ENCODE measurements at places on chromosomes 3 and 15.

GRCh38 chr3:161890147-161890625, 393.6 kb downstream of the OTOL1 start:
- DNase-seq: peak; percentile 76

GRCh38 chr3:144426967-144427366, 455.3 kb downstream of the DIPK2A start:
- DNase-seq: no peak

- no peak for DNase-seq
These were observed 39.9 kb upstream of the TBL1XR1 start for GRCh38 chr3:177237206-177237605.

GRCh38 chr3:60809857-60810610, 441.2 kb downstream of the FHIT start:
- DNase-seq: no peak

DNA sequence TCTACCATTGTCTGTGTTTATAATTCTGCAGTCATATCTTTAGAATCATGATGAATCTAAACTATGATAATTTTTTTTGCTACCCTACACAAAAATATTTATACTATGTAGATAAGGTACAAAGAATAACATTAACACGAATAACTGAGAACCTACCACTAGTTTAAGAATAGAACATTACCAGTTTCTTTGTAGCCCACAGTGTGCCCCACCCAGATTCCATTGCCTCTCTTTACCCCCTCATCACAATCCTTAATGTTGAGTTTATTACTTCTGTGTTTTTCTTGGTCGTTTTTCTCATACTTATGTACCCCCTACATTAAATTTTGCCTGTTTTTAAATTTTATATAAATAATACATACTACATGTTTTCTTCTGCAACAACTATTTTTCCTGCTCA, 140.5 kb downstream of the BBX start:
- no peak for DNase-seq

DNA sequence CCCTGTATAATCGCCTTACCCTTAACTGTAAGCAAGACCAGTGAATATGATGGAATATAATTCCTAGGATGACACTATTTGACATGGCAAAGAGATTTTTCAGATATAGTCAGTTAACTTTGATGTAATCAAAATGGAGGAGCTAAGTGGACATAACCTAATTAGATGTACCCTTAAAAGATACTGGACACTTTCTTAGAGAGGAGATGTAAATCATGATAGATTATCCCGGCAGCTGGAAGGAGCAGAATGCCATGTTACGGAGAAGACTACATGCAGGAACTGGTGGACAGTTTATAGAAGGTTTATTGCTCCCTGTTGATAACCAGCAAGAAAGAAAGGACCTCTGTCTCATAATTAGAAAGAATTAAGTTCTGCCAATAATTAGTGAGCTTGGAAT, 1142.9 kb downstream of the SI start:
- DNase-seq: no peak

DNA sequence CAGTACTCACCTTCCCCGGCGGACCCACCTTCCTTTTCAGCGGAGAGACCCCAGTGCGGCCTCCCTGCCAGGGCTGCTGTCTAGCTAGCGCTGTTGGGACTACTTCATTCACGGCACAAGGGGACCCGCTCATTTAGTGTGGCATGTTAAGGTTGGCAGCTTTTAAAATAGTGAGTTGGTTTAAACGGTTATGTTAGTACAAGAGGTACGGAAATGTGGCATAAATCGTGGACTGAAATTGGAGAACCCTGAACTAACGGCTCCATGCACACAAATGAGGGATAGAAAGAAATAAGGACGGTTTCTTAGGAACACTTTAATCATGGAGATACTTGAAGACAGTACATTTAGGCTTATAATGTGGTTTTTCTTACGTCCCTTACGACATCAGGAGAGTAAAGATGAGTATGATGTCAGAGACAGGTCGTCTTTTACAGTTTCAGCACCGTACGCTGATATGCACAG, 752 bp downstream of the CEP63 start:
- no peak for DNase-seq

DNA sequence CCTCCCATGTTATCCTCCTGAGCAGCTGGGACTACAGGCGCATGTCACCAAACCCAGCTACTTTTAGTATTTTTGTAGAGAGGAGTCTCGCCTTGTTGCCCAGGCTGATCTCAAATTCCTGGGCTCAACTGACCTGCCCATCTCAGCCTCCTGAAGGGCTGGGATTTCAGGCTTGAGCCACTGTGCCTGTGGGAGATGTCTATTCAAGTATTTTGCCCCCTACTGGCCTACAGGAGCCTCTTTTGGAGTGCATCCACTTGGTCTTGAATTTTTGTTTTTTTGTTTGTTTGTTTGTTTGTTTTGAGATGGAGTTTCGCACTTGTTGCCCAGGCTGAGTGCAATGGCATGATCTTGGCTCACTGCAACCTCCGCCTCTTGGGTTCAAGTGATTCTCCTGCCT, 3.2 kb upstream of the DHX30 start:
- no peak for DNase-seq

- DNase-seq: no peak
These were observed 338.4 kb downstream of the SATB1 start for GRCh38 chr3:18086760-18087159.

DNA sequence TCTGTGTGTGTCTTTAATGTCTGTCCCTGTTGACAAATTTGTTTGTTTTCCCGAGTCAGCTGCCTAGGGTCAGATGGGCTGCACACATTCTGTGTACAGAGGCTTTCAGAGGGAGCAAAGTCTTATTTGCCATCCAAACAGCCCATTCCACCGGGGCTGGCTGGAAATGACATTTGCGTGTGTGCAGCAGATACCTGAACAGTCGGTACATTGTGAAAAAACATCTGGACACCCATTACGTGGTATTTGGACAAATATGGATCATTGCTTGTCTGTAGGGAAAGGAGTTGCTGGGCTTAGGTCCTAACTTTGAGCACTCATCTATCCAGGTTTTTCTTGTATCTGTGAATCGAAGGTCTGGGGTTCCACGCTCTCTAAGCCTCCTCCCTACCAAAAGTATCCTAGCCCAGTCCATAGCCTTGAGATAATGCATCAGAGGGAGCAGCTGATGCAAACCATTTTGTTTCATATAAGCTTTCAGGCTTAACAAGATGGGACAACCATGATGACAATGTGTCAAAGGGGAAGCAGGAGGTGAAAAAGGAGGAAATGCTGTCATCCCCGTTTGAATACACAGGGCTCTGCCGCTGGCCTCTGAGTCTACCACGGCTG, 22.2 kb upstream of the CMTM8 start:
- no peak for DNase-seq

GRCh38 chr3:124177071-124177470, 185.1 kb upstream of the ROPN1 start:
- DNase-seq: no peak

- no peak for DNase-seq
These were observed 25.4 kb downstream of the ZBTB38 start for GRCh38 chr3:141393735-141394076.

GRCh38 chr15:42348083-42348482, 11.2 kb upstream of the CAPN3 start:
- no peak for DNase-seq

- no peak for DNase-seq
These were observed 718 bp downstream of the BNIP2 start for GRCh38 chr15:59688423-59688781.

DNA sequence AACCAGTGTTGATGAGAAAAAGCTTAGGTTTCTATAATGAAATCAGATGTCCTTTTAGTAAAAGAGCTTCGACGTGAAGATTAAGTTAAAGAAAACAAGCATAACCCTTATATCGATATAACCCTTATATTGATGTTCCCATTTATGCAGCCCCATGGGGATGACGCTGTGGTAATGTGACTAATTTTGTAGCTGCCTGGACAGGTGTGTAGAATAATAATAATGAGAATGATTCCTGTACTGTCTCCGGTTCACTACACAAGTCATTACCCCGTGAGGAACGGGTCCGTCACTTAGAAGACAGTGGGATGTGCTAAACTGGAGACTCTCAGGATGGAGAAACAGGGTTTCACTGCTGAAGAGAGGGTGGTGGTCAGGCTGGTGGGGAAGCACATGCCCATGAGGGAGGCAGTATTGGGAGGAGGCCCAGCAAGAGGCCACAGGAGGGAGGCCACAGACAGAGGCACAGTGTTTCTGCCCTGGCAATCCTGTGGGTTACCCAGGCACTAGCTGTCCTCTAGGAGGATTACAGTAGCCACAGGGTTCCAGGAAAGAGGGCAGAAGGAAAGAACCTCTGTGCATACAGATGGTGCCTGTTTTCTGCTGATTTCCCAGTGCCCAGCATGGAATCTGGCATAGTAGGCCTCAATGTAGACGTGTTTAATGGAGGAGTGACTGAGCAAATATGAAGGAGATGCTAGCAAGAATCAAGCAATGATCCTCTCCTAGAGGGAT, 191.1 kb upstream of the TSC22D2 start:
- DNase-seq: no peak

- DNase-seq: no peak
These were observed 31.1 kb downstream of the SLC28A1 start for GRCh38 chr15:84915606-84915958.

DNA sequence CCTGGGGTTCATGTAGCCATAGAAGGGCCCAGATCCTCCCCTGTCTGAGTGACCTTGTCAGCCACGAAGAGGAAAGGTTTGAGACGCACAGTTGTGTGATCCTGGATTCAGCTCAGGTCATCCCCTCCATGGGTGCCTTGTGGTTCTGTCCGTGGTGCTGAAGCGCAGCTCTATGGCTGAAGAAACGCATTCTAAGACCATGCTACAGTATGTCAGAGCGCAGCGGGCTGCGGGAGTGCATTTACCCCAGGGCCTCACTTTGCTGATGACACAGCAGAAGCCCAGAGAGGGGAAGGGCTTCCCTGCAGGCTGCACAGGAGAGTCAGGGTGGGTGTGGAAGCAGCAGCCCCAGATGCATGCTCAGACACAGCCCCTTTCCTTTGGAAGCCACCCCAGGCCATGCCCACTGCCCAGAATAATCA, 68.8 kb upstream of the IQSEC1 start:
- DNase-seq: peak; percentile 48

GRCh38 chr3:101813817-101814440, 34.9 kb downstream of the NXPE3 start:
- no peak for DNase-seq

DNA sequence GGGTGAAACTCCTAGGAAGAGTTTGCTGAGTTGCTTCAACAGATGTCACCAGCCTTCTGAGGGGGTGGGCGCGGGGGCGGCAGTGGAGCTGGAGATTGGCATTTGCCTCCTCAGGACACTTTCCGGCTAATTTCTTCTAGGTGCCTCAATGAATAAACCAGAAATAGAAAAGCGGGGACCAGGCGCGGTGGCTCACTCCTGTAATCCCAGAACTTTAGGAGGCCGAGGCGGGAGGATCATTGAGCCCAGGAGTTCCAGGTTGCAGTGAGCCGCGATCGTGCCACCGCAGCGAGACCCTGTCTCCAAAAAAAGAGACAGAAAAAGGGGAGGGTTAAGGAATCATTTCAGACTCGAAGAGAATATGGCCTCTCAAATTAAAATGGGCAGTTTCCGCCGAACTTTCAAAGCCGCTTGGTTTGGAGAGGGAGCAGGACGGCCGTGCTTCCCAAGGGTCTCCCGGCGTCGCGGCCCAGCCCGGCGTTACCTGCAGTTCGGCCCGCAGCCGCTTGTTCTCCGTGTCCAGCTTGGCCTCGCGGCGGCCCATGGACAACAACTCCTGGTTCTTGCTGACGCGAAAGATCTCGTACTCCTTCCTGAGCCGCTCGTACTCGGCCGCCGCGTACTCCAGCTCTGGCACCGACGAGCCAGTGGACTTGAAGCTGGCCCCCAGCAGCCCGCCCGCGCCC, 587 bp downstream of the NPHP3 start:
- DNase-seq: peak; percentile 75

DNA sequence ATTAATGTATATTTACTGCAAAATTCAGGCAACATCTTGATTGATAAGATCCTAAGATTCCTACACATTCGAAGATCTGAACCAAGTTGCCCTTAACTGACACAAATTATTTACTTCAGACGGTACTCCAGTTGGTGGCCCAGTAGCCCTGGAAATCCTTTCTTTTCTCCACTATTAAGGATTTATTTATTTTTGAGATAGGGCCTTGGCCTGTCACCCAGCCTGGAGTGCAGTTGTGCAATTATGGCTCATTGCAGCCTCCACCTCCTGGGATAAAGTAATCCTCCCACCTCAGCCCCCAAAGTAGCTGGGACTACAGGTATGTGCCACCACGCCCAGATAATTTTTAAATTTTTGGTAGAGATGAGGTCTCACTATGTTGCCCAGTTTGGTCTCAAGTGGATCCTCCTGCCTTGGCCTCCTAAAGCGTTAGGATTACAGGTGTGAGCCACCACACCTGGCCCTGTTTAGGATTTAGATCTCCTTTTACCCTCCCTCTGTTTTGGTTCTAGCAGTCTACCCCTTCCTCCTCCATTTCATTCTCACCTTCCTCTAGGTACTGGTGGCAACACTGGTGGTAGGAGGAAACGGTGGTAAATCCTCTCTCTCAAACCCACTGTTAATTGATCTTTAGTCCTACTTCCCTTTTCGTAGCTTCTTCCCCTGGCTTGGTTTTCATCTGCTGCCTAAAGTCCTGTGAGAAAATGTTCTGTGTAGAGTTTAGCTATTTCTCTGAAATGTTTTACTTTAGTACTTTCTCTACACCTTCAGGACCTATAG, 12.7 kb upstream of the ZNF609 start:
- DNase-seq: no peak

GRCh38 chr3:78402720-78403119, 1362.8 kb downstream of the ROBO2 start:
- no peak for DNase-seq

DNA sequence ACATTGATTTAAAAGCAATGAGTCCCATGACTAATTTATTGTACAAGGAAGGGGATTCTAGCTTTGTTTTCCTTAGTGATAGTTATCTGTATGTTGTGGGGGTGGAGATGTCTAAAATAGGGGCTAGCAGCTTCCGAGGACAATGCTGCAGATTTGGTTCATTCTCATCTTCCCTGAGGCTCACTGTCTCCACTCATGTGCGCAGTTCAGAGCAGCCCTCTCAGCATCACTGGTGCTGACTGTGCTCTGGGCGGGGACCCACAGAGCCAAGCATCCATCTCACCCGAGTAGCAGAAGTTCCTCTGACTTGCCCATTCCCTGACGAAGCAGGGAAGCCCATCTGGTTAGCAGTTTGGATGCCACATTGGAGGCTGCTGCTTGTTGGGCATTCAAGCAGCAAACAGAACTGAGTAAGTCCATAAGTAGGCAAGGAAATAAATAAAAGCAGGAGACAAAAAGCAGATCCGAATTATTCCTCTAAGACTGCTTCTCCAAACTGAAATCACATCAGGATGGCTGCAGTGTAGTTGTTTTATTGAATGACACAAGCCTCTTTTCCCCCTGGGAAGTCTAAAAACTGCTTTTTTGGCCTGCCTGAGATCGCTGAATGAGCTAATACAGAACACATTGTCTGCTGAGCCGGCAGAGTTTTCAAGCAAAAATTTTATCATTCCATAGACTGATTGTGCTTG, 27.5 kb downstream of the RARB start:
- DNase-seq: no peak

Measured in RWPE2 (cell line).